ENCODE measurements at places on chromosomes 3 and 15.

- no peak for DNase-seq
Observed at GRCh38 chr3:23052620-23053019, 150.5 kb upstream of the UBE2E2 start.

DNA sequence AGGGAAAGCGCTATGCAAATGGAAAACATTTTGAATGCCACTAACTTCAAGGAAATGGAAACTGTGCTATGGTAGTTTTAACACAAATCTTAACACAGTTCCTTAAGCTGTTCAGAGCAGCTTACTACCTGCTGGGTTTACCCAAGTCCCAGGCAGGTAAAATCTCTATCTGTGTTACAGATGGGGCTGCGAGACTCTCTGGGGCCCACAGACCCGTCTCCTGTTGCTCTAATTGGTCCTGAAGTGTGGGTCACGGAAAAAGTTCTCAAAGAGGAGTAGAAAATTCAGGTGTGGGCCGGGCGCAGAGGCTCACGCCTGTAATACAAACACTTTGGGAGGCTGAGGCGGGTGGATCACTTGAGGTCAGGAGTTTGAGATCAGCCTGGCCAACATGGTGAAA is 16.9 kb upstream of the ZFYVE19 start:
- DNase-seq = no peak

DNA sequence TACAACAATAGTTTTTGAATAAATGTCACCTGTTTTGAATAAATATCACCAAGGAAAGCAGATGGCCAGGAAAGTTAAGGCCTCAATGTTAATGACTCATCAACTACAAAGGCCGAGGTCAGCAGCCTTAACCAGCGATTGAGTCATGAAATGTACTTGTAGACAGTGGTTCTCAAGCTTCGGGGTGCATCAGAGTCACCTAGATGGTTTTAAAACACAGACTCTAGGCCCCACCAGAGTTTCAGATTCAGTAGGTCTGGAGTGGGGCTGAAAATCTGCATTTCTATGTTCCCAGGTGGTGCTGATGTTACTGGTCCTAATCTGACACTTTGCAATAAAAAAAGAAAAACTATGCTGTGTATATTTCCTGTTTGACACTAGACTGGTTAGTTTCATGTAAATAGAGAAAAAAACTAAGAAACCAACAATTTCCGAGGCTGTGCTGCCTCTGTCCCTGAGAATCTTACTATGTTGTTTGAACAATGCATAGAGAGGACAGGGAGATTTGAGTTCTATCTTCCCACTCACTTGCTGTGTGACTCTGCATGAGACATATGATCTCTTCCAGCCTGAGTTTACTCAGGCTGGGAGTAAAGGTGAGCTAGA is 9.8 kb downstream of the RAB27A start:
- no peak for DNase-seq

- DNase-seq = peak; percentile 37
Observed at GRCh38 chr15:32651229-32651837, 9.8 kb downstream of the SCG5 start.

DNA sequence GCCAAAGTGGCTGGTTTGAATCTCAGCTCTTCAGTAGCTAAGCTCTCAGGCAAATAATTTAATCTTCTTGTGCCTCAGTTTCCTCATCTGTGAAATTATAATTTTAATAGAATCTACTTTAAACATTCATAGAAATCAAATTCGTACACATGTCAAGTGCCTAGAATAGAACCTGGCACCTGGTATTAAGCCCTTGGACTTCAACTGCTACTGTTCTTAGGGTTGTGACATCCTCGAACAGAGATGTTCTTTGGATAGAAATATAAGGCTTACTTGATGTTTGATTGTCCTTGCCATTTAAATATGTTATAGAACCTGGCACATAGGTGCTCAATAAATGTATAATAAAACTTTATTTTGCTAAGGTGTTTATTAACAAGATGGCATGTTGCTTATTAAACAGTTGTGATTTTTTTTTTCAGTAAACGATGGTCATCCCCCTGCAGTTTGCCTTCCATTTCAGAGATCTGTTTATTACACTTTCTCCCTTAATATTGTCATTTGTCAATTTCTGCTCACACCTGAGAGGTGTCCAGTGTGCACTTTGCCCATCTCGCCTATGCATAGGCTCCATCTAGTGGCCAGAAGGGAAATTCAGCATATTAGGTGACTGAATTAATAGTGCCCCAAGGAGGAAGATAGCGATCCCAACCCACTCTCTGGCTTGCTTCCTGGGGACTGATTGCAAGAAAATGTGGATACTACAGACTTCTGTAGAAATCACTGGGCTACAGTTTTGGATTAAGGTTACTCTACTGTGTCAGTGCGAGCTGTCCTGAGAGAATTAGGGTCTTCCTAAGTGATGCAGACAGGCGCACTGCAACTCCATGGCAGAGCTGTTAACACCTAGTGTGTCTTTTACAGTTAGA is 10.7 kb downstream of the IGF1R start:
- no peak for DNase-seq
